ENCODE measurements at places on chromosomes 1 and 21.
A peak's percentile ranks its signal among the peaks of the same experiment; 100 is the strongest.

GRCh38 chr21:14901482-14901958 lies 163.3 kb downstream of the NRIP1 start:
- no peak for DNase-seq

DNA sequence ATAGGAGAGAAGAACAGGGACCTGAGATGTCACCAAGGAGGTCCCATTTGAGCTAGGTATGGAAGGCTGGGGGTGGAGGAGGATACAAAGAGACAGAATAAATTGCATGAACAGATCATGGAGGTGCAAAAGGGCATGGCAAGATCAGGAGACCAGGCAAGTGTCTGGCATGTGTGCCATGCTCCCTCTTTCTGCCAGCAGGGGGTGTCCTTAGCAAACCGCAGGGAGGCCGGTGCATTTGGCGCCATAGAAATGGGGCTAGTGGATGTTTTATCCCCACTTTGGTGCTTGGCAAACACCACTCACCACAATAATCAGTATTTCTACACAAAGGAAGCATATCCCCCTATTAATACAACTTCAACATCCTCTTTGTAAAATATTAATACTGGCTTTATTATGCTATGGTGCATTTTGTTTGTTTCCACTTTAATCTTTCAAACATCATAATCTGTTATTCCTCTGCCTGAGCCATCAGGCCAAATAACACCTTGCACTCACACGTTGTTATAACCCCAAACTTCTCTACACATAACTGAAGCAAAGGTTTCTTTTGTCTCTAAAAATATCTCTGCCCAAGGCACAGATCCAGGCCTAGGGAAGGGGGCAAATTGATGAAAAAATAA lies 25.9 kb downstream of the S100A6 start:
- no peak for DNase-seq

- DNase-seq: peak; percentile 61
Measured at GRCh38 chr1:214102907-214103306, 115.1 kb downstream of the PROX1 start.

DNA sequence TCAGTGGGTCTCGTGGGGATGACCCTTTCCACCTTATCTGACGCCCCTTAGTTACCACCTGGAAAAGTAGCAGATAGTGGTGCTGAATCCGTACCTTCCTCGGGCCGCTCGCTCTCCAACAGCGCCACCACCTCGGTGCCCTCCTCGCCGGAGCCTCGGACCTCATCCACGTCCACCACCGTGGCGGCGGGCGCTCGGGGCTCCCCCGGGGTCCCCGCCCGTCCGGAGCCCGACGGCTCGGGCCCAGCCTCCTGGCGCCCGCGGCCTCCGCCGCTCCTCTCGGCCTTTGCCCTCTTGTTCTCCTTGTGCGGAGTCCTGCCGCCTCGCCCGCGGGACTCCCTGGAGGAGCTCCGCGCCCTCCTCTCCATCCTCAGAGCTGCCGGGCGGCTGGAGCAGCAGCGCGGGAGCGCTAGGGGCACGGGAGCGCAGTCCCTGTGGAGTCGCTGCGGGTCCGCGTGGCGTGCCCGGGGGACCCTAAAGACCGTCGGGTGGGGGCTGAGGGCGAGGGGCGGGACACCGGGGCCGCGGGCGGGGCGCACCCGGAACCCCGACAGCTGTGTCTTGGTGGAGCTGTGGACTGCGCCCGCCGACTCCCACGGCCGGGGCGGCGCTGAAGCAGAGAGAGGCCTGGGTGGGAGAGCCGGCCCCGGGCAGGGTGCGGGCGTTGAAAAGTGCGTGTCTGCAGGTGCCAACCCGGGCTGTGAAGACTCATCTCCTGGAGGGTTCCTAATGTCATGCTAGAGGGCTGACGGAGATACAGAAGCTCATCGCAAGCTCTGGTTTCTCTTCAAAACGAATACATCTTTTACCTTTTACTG lies at the start of gene NPHS2:
TSS of gene NPHS2 (minus strand) at position 452 of the 818 bp plus-strand sequence. CDS start at position 368, 84 bp downstream.
- DNase-seq: no peak

- DNase-seq: no peak
Measured at GRCh38 chr1:175725684-175726083, 17.7 kb downstream of the TNR start.

DNA sequence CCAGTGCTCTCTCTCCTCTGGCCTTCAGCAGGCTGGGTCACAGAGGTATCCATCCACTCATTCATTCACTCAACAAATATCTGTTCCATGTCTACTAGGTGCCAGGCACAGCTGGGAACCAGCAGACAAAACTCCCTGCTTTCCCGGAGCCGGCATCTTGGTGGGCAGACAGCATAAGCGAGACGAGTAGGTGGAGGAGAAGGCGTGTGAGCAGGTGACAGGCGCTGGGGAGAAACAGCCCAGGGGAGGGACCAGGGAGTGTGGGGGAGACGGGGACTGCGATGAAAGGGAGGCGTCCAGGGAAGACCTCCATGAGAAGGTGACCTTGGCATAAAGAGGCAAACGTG lies 11.0 kb upstream of the KCNAB2 start:
- DNase-seq: no peak

DNA sequence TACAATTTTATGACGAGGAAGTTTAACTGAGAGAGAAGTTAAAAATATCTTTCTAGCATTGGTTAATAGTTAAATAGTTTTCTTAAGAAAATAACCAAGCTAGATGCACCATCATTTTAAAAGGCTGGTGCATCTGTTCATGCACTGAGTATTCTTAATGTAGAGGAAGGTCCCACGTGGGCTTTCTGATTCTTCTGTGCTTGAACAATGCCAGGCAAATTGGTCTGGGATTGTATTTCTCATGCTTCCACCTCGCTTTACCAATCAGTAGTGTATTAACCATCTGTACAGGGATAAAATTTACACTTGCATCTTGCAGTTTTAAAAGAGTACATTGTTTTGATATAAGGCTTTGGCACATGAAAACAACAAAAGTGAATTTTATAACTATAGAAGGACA lies 47.4 kb upstream of the MTF2 start:
- no peak for DNase-seq

- no peak for DNase-seq
Measured at GRCh38 chr1:109768820-109769219, 5.1 kb upstream of the EPS8L3 start.

DNA sequence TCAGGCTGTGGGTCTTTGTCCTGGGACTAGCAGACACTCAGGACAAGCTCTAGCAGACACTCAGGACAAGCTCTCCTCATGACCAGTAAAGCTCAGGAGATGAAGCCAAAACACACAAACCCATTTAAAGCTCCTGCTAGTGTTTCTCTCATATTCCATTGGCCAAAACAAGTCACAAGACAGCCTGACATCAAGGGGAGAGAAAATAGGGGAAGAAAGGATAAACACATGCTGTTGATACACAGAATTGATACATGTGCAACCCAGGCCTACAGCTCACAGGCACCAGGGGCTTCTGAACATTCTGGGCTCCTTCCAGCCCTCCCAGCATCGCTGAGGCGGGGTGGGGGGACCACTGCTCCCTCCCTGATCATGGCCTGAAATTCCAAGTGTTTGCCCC lies 35.3 kb downstream of the ATF3 start:
- no peak for DNase-seq

GRCh38 chr1:24139841-24140425 lies 3.0 kb downstream of the IL22RA1 start:
- no peak for DNase-seq

- no peak for DNase-seq
Measured at GRCh38 chr1:60920561-60920960, 161.8 kb upstream of the NFIA start.

- no peak for DNase-seq
Measured at GRCh38 chr1:167043752-167044488, 46.3 kb downstream of the GPA33 start.

DNA sequence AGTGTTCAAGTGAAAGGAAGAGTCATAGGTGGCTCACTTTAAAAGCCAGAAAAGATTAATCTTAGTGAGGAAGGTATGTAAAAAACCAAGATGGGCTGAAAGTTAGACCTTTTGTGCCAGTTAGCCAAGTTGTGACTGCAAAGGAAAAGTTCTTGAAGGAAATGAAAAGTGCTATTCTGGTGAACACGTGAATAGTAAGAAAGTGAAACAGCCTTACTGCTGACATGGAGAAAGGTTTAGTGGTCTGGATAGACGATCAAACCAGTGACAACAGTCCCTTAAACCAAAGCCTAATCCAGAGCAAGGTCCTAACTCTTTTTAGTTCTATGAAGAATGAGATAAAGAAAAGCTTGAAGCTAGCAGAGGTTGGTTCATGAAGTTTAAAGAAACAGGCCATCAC lies 106.4 kb downstream of the CTH start:
- no peak for DNase-seq

DNA sequence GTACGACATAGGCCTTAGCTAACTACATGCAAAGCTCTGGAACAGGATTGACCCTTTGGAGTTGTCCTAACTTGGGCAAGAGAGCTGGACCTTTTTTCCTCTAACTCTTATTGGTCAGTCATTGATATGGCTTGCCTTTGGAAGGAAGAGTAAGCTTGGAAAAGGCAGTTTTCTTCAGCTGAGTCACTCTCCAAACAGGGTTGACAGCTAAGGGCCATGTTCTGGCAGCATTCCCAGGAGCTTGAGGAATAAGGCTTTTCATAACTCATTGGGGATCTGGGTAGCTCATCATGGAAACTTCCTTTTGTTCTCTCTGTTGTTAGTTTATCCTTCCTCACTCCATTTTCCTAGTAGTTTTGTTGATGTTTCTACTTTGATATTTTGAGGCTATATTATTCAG lies 14.5 kb upstream of the ERRFI1 start:
- DNase-seq: peak; percentile 97

DNA sequence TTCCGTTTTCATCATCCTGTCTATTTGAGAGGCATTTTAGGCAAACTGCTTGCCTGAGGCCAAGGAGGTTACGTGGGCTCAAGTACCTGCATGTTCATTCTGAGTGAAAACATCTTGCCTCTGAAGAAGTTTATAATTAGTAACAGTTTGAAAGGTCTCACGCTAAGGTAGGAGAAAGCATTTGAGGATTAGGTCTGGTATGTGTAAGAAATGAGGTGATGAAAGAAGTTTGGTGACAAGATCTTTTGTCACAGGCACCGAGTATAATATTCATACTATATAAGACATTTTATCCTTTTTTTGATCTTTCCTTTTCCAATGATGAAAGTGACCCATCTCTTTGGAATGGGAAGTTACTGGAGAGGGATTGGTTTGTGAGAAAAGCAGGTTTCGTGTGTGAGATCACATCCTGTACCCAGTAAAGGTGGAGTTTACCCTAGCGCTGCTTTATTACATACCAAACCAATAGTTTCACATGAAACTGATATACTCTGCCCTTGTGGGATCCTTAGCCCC lies 98.7 kb upstream of the PDC start:
- no peak for DNase-seq

DNA sequence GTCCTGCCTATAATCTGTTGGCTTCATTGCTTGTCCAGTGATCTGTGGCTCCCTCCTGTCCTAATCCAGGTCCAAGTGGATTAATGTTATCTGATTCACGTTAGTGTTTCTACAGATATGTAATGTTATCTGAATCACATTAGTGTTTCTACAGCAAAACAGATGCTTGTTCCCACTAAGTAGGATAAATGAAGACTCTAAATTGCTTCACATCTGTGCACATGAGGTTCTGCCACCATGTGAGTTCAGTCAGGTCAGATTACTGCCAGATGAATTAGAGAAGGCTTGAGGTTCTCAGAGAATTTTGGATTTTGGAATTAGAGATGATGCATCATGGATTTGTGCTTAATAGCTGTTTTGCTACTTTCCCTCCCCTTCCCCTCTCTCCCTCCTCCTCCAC lies 13.2 kb downstream of the DISC1 start:
- no peak for DNase-seq

DNA sequence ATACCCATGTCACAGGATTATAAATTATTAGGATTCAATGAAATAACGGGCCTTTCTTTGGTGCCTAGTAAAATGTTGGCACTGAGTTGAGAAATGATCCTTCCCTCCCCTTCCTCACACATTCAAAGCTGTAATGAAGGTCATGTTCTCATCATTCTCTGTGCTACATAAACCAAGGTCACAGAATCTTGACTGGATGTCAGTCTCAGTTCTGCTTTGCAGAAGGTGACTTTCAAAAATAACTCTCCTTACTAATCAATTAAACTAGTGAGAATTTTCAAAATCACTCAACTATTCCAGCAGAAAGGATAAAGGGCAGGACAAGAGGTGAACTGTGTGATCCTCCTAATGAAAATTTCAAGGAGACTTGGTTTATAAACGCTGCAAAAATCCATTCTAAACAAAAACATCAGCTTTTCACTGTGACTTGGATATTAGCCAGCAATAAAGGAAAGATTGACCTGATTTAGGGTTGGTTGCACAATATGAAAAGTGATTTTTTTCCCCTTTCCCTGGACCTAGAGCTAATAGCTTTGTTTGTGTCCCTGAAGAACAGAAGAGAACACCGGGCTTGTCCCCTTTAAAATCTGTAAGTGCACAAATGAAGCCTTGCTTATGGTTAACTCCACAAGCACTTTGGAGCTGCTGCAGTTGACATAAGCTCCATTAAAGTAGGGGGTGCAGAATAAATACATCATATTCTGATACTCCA lies 120.1 kb downstream of the SEC16B start:
- DNase-seq: no peak

DNA sequence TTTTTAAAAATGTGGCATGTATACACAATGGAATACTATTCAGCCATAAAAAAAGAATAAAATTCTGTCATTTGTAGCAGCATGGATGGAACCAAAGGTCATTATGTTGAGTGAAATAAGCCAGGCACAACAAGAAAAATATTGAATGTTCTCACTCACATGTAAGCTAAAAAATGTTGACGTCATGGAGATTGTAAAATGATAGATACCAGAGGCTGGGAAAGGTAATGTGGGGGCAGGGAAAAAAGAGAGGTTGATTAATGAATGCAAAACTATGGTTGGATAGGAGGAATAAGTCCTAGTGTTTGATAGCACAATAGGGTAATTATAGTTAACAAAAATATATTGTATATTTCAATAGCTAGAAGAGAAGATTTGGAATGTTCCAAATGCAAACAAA lies 89.1 kb upstream of the SLC35F3 start:
- DNase-seq: no peak

DNA sequence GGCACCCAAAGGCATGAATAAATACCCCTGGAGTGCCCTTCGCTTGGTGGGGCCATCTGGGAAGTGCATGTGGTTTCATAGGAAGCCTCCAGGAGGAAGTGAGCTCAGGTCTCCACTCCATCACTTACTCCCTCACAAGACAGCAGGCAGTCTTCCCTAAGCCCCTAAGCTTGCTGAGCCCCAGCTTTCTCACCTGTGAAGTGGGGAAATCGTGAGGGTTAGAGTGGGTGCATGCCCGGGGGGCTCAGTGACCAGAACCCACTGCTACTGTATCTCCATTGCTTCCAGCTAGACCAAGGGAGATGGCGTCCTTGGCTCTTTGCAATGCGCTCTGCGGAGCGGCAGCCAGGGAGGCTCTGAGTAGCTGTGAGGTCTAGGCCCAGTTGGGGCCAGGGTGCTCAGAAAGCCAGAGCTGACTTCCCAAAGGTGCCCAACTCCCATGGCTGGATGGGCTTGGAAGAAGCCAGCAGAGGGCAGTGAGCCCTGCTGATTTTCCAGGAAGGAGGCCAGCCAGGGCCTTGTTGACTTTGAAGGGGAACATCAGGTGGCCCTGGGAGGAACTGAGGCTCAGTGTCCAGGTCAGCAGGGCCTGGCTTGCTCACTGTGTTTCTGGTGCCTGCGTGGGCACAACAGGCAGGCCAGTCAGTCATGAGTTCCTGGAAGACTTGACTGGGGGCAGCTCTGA lies 27.3 kb downstream of the CDCP2 start:
- no peak for DNase-seq

GRCh38 chr1:211518330-211519289 lies 26.6 kb upstream of the RD3 start:
- DNase-seq: no peak

GRCh38 chr1:233045588-233045987 lies 95.2 kb downstream of the NTPCR start:
- DNase-seq: no peak
